ENCODE measurements at places on chromosomes 13 and 19.
A peak's percentile ranks its signal among the peaks of the same experiment; 100 is the strongest.

- no peak for DNase-seq
Observed at GRCh38 chr13:30923418-30923817, 9.0 kb upstream of the TEX26 start.

DNA sequence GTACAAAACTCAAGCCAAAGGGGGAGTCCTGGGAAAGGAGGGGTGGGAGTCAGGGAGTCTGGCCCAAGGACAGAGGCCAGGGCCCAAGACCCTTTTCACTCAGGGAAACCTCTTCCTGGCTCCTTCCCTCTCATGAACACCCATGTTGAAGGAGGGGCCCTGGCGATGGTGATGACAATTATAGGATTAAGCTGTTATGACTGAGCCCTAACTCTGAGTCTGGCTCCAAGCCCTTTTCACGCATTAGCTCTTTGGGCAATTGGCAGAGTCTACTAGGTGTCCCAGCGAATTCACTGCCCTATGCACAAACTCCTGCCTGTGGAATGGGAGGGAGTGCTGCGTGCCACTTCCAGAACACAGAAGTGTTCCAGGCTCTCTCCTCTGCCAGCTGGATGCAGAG lies 20.7 kb downstream of the ZNF575 start:
- no peak for DNase-seq

DNA sequence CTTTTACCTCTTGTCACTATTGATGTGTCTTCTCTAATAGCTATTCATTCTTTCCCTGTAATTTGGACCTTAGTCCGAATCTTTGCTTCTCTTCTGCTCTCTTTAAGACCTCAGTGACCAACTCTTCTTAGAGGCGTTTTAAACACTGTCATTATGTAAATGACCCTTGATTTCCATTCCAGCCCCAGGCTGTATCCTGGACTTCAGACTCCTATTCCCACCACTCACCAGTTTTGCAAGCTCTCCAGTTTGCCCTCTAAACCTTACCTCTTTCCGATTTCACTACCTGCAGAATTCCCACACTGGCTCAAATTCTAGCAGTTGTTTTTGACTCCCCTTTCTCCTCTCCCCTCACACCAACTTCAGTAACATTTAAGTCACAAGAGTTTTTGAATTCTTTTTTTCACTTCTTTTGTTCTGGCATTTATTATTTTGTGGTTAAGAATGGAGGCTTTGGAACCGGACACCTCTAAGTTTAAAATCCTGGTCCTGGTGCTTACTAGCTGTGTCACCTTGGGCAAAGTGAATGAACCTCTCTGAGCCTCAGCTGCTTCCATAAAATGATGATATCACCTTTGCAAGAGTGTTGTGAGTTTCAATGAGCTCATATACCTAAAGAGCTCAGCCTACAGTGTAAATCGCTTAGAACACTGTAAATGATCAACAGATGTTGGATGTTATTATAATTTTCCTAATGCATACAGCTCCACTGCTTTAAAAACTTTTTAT lies 13.6 kb upstream of the HMGB1 start:
- no peak for DNase-seq

DNA sequence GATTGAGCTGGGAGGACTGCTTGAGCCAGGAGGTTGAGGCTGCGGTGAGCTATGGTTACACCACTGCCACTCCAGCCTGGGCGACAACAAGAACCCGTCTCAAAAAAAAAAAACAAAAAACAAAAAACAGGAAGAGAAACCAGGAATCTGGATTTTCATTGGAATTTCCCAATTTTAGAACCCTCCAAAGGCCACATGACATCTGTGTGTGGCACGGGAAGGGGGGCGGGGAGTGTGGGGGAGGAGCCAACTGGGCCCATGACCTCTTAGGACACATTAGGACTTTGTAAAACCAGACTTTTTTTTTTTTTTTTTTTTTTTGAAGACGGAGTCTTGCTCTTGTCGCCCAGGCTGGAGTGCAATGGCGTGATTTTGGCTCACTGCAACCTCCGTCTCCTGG lies 21.2 kb upstream of the MYDGF start:
- no peak for DNase-seq

DNA sequence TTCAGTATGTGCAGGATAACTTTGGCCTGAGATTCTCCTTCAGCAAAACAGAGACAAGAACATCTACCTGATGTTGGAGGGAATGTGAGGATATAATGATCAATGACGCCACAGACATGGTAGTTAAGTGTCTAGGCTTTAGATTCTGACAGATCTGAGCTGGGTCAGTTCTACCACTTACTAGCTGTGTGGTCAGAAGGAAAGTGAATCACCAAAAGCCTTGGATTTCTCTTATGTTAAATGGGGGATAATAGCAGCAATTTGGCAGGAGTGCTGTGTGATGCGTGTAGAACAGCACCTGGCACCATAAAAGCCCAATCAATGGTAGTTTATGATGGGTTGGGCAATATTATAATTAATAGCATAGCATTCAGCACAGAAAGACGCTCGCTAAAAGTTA lies 41.7 kb downstream of the RXFP2 start:
- no peak for DNase-seq

DNA sequence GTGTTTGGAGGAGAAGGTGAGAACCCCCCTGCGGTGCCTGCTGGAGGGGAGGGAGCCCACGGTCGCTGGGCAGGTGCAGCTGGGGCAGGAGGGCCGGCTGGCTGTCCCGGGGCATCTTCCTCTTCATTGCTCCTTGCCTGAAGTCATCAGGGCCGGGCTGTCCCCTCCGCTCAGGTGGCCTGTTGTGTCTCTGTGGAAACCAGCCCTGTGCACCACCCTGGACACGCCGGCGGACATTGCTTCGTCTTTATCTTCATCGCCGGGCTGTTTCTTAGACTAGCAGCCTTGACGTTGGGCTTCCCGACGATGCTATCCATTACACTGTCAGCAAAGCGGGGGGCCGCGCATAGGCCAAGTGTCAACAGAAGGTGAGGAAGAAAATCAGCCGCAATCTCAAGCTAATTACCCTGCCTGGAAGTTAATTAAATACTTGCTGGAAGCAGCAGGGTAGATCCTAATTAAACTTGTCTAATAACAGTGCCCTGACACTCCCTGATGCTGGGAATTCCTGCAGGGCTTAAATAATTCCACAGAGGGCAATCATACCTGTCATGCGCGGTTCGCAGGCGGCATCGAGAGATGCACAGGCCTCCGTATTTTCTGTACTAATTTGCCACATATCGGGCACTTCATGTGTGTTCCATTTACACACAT lies 111.4 kb upstream of the SOX1 start:
- DNase-seq, result no peak

DNA sequence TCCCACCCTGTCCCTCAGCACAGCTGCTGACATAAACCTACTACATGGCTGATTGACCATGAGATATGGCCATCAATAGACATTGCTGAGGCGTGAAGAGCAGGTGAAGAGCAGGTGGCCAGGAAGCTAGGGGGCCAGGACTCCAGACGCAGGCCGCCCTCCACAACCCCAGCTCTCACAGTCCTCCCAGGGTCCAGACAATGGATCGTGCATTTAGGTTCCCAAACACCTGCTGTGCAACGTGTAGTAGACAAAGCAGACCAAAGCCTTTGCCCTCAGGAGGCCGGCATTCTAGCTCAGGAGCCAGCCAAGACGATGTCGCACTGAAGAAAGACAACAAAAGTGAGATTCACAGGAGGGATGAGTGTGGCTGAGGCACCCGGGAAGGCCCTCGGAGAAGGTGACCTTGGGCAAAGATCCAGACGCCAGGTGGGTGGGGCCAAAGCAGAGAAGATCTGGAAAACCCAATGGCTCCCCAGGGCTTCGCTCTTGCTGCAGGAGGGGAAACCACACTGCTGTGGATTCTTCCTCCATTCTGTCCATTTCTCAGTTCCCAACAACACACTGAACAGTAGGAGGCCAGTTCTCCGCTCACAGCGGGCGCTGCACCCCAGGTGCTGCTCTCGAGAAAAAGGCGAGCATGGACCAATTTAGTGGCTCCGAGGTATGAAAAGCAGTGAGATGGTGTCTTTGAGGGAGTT lies 1.4 kb downstream of the FFAR1 start:
- DNase-seq, result no peak

DNA sequence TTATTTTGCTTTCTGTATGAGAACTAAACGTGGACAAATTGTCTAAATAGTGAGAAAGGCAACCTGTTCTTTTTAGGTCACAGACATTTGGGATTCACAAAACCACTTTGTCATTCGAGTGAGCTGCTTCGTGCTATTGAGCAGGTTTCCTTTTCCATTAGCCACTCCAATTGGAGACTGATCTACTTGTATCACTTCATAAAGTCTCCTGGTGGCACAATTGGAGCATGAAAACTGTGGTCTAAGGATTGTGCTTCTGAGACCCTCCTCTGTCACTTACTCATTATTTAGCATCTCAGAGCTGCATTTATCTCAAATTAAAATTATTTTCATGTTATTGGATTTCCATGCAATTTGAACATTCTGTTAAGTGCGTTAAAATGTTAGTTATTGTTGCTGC lies 397.7 kb downstream of the TDRD3 start:
- no peak for DNase-seq

DNA sequence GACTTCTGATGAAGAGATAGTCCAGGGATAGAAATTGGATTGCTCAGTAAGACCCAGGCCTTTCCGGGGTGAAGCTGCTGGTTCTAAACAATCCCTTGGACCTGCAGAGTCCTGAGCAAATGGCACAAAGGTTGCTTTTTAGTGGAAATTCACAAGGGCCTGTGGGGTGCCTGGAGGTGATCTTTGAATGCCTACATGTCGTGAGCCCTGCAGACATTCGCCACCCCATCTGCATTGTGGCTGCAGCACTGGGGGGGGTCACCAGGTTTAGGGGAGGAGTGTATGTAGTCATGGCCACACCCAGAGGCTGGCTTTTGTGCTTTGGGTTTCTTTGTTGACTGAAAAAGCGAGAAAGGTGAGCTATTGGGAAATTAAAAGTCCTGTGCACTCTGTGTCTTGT lies 41.4 kb downstream of the SLC7A9 start:
- DNase-seq, result no peak

GRCh38 chr13:40579535-40579934 lies 86.9 kb downstream of the FOXO1 start:
- DNase-seq, result no peak

- peak; percentile 31 for DNase-seq
Observed at GRCh38 chr19:49896863-49897621, at the start of gene IL4I1. Gene IL4I1 (minus strand): TSS chr19:49896887. CDS start chr19:49896160, 727 bp downstream.

GRCh38 chr19:15636026-15636425 lies 4.7 kb upstream of the CYP4F3 start:
- no peak for DNase-seq

DNA sequence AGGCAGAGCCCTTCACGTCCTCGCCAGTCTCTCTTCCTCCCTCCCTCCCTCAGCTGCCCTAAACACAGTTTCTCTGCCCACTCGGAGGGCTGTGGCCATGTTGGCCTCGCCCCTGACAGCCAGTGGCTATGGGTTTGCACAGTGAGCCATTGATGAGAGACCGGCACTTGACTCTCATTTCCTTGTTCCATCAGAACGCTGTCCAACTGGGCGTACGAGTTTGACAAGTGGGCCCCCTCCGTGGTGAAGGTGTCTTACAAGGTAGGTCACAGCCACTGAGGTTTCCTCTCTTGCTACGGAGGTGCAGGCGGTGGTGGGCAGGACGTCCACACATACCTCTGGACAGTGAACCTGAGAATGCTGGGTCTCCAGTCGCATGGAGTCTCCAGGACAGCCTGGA lies 57.9 kb downstream of the SMARCA4 start:
- no peak for DNase-seq

DNA sequence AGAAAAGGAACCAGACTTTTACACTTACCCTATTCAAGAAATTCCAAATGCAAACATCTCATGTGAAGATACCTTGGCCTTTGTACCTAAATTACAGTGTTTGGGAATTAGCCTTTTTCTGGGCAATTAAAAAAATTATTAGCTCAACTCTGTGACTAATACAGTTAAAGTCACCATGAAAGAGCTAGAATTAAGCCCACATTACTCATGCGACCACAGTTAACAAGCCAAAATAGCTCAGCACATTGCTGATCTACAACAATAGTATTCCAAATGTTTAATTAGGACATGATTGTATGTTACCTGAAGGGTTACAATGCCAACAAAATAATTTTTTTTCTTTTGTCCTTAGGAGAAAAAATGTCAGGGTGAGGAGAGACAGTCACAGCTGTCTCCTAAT lies 263.6 kb upstream of the GPC6 start:
- no peak for DNase-seq

DNA sequence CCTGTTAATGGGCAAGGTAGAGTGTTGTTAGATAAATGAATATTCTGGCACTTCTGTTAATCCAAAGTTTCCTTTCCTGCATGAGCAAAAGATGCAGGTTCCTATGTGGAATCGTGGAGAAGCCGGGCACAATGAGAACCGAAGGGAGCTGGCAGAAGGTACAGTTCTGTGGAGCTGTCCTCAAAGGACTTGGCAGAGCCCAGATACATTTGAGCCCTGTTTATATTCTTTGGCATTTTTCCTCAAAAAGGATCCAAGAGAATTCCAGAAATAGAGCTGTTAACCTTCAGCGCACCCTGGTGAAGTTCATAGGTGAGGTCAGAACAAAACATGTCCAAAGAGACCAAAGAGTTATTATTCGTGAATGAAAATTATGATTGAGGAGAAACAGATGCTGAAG lies 4.0 kb upstream of the DLEU7 start:
- DNase-seq, result no peak

- no peak for DNase-seq
Observed at GRCh38 chr19:2536461-2536860, 60.5 kb downstream of the GADD45B start.

DNA sequence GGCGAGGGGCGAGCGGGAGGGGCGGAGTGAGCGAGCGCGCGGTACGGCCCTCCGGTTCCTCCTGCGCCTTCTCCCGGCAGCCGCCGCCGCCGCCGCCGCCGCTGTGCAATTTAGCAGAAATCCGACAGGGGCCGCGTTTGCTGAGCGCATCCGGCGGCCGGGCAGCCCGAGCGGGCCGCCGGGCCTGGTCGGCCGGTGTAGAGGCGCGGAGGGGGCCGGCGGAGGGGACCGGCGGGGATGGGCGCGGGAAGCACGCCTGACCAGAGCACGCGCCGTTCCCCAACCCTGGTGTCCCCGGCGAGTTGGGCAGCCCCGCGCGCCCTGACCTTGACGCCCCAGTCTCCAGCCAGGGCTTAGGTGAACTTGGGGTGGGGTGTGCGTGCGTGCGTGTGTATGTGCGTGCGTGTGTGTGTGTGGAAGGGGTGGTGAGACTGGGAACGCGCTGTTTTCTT lies 144.5 kb upstream of the ZNF536 start:
- no peak for DNase-seq

GRCh38 chr19:13726323-13726722 lies 38.0 kb upstream of the MRI1 start:
- no peak for DNase-seq

DNA sequence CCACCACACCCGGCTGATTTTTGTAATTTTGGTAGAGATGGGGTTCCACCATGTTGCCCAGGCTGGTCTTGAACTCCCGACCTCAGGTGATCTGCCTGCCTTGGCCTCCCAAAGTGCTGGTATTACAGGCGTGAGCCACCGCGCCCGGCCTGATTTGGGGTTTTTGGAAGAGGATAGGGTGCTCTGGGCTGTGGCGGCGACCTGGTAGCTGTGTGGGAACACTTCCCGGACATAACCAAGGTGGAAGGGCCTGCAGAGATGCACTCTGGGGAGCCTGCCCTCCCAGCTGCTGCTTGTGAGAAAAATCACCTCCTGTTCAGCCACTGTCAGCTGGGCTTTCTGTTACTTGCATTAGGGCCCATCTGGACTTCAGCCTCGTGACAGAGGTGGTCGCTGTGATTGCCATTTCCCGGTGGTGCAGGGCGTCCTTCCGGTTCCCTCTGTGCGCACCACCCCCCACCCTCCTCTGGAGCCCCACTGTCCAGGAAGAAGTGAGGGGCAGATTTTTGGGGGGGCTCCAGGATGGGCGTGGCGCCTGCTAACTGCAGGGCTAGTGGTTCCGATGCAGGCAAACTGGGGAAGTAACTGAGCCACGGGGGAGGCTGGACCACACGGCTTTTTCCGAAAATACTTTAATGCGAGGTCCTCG lies 7.5 kb downstream of the IL4I1 start:
- no peak for DNase-seq

GRCh38 chr19:30842926-30843325 lies 470.7 kb downstream of the ZNF536 start:
- no peak for DNase-seq
